ENCODE measurements at places on chromosomes 2 and 18. TPM values are rescaled to one million over a fixed set of nuclear protein-coding genes. Genes with fewer than 3 reads are reported as not detected.

DNA sequence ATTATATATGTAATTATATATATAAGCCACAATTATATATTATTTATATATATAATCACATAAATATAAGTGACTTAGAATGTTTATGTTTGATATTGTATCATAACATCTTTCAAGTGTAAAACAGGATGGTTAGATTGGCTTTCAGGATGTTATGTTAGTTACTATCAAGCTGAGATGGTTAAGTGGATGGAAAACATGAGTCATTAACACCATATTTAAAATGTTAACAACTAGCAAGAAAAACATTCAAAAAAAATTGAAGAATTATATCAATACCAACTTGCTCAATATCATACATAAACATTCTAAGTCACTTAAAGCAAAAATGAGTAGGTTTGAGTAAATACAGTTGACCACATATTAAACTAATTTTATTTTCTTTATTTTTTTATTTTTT is 21.8 kb upstream of the RAB27B start:
- no peak for DNase-seq

GRCh38 chr2:98867539-98868309 is 68.3 kb downstream of the CRACDL start:
- no peak for DNase-seq

- no peak for DNase-seq
These were observed 131.0 kb downstream of the ATL2 start for GRCh38 chr2:38246105-38246504.

DNA sequence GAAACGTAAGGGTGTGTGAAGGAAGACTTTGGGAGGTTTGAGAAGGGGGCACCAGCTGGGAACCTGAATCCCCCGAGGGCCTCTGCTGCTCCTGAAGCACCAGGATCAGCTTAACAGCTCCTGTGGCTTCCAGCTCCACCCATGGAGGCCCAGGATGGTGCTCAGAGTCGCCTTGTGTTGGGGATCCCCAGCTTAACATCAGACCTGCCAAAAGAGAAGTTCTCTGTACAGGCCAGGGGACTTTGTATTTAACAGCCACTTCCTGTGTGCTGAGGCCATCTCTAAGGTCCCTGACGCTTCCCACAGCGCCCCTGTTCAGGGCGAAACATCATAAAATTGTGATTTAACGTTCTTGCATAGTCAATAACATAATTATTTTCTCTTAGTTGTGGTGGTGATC is 77.5 kb downstream of the NCK2 start:
- no peak for DNase-seq

GRCh38 chr2:16069933-16070647 is 129.7 kb downstream of the MYCN start:
- no peak for DNase-seq

DNA sequence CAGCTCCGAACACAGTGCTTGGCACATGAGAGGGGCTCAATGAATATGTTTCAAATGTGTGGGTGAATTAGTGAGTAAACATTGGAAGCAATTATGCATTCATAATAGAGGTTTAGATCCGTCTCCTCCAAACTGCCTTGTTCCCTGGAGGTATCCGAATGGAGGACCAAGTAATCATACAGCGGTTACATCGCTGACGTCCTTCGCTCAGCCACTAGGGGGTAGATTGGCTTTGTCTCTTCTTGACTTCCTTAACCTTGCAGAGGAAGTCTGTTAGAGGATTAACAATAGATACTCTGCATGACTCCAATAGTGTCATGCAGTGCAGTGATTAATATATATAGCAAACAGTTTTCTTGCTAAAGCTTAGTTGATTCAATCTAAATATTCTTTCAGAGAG is 517.0 kb downstream of the PTPRM start:
- peak; percentile 22 for DNase-seq

- DNase-seq, result no peak
These were observed 888 bp upstream of the TWSG1 start for GRCh38 chr18:9333441-9334328.

GRCh38 chr2:137522620-137523011 is 441.7 kb upstream of the HNMT start:
- no peak for DNase-seq

Gene MEP1B
- not detected for polyA plus RNA-seq

Gene EDAR
- 3.1 TPM for polyA plus RNA-seq

Gene HOXD8
- 231 TPM for polyA plus RNA-seq

Gene SP140L
- 8.2 TPM for polyA plus RNA-seq

Gene MARCHF4
- polyA plus RNA-seq, result 0.11 TPM

Gene POLE4
- polyA plus RNA-seq, result 45.5 TPM

Gene EVA1A
- 13.8 TPM for polyA plus RNA-seq

All from right renal pelvis (tissue), 4 donors.